GM12891 (cell line): ENCODE measurements at places on chromosomes 1 and 21.

DNA sequence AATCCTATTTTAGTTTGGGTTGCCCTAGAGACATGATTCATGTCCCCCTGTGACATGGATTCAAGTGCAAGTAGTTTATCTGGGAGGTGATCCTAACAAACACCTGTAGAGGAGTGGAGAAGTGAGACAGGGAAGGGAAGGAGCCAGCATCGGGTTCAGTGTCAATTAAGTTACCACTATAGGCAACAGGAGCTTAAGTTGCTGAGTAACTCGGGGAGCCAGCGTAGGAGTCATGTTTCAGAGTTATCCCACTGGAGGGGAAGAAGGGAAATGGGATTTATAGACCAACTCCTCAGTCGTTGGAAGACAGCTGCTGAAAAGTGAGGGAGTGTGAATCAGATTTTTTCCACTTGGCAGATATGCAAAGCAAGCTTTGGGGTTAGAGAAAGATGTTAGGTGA, 54.9 kb downstream of the SLC30A7 start:
- DNase-seq = no peak

DNA sequence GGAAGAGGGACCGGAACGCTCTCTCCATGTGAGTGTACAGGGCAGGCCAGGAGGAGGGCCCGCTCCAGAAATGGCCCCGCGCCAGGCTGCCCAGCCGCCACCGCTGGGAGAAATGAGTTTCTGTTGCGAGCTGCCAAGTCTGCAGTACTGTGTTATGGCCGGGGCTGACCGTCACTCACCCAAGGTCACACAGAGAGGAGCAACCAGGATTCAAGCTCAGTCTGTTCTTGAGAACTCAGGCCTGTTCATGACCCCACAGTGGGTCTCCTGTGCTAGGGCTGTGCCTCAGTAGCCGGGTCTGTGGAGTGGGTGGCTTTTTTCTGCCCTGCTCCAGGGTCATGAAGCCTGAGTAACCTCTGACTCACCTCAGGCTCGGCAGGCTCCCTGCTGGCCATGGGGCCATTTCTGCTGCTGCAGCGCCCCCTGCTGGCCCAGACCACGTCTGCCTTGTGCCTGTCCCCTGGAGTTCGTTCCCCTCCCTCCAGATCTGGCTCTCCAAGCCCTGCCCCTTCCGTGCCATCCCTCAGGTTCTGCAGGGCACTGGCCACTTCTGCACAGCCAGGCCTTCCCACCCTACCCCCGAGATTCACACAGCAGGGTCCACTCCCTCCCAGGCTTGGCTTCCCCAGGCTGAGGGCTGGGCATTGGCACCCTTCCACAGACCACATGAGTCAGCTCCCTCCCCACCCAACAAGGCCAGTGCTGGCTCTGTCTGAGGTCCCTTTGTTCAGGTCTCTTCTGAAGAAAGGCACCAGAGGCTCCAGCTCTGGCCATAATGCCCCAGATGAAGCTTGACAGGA, 51.8 kb downstream of the EDN2 start:
- DNase-seq = peak; percentile 95

DNA sequence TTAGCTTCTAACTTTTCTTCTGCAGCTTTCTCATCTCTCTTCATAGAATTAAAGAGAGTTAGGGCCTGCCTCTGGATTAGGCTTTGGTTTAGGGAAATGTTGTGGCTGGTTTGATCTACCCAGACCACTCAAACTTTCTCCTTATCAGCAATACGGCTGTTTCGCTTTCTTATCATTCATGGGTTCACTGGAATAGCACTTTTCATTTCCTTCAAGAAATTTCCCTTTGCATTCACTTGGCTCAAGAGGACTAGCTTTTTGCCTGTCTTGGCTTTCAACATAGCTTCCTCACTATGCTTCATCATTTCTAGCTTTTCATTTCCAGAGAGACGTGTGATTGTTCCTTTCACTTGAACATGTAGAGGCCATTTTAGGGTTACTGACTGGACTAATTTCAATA, 59.6 kb downstream of the AKT3 start:
- no peak for DNase-seq

- DNase-seq = no peak
Measured at GRCh38 chr1:20076710-20077461, 6.9 kb downstream of the PLA2G5 start.

DNA sequence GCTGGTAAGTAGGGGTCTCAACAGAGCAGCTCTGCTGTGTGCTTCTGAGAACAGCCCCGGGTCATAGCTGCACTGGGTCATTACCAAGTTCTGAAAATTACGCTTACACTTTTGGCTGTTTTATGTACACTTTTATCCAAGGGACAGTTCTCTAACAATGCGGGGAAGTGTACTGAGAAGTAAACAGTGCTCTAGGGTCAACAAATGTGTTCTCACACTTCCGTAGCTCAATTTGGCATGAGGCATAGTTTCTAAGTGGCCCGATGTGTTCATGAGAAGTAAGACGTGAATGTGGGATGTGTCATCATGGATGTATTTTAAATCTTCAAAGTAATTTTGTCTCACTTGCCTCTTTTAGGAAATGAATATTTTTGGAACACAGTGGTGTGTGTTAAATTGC, 10.9 kb upstream of the VAMP3 start:
- DNase-seq = no peak

- no peak for DNase-seq
Measured at GRCh38 chr21:29072873-29073221, 601 bp downstream of the CCT8 start.

DNA sequence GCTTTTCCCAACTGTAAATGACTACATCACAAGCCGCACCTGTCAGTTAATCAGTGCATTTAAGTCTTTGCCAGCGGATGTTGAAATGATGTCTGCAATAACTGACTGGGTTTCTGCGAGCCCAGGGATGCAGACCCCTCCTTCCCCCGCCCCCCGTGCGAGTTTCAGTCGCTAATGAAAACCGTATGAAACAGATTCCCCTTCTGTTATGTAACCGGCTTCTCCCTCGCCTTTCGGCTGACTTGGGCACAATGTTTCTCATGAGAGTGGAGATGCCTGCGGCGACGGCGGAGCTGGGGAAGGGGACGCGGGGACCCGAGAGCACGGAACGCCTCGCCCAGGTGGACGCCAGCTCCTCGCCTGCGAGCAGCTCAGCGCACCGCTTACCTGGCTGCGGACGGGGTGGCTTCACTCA, 753 bp downstream of the KCNJ6 start:
- no peak for DNase-seq

DNA sequence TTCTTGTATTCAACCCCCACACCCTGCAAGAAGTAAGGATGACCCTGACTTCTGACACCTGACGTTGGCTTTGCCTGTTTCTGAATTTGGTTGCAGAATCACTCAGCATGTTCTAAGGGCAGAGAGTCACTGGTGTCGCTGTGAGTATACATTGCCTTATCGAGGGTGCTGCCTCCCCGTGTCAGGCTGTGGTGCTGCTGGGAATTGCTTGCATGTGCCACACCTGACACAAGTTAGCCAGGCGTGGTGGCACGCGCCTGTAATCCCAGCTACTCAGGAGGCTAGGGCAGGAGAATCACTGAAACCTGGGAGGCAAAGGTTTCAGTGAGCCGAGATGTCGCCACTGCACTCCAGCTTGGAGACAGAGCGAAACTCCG, 45.9 kb downstream of the WDR4 start:
- no peak for DNase-seq
